ENCODE measurements at places on chromosomes 3 and 15.

- no peak for DNase-seq
These were observed 52.3 kb downstream of the GLB1 start for GRCh38 chr3:33044676-33045075.

- no peak for DNase-seq
These were observed 42.5 kb upstream of the SNRK start for GRCh38 chr3:43243590-43244587.

- DNase-seq = no peak
These were observed 80.8 kb downstream of the MOBP start for GRCh38 chr3:39548282-39548681.

DNA sequence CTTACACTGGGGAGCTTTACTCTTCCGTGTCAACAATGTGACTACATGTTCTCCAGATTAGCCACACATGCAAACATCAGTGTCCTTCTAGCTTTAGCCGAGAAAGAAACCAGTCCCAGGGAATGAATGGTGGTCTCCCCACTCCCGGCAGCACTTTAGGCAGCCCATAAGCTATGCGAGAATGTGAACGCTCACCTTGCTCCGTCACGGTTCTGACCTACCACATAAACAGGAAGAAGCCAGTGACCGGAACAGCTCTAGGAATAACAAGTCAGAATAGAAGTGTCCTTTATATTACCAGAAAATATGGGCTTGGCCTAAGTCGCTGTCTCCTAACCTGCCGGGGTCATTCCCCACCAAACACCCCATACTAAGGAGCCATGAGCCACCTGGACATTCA is 98.0 kb upstream of the ABHD17C start:
- DNase-seq = no peak

GRCh38 chr3:112133626-112134334 is 732 bp upstream of the GCSAM start:
- DNase-seq = no peak

DNA sequence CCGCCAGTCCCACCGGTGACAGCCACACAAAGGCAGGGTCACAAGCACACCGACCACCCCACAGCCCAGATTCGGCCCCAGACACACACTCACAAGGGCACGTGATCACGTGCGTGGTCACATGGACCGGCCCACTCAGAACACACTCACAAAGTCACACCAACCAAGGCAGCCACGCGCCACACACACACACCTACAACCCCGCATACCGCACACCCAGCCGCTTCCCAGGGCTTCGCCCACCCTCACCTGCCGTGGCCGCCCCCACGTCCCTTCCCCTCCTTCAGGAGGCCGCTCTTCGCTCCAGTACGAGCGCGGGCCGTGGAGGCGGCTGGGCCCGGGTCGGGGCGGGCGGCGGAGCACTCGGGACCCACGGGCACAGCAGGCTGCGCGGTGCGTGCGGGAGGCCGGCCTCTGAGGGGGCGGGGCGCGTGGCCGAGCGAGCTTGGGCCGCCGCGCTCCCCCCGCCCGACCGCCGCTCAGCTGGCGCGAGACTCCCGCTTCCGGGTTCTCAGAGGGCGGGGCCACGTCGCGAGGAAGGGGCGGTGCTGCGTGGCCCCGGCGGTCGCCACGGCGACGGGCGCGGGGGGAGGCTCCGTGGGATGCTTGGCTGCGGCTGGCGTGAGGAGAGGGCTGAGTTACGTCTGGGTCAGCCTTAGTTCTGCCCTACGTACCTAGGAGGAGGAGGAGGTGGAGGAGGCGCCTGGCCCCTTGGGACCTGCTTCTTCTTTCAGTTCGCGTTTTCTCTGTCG is at the start of gene SPG21:
Gene SPG21 (minus strand): TSS at position 499 of the 752 bp plus-strand sequence. CDS start 6,345 bp downstream, outside the sequence.
- DNase-seq = peak; percentile 51

DNA sequence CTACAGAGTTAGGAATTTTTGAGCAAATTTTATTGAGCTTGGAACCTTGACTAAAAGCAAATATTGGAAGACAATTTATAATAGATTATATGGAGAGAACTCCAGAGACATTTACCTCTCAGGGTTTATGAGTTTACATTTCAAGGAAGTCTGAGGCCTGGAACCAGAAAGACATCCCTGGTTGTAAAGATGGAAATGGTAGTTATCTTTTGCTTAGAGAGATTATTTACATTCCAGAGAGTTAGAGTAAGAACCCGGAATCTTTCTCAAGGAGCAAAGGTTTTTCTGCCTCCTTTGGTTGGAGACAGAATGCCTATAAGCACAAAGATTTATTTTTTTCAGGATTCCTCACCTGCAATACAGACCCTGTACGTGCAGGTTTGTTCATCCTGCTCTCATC is 458.1 kb downstream of the TBL1XR1 start:
- DNase-seq = no peak

GRCh38 chr3:183327343-183327742 is 74.3 kb downstream of the B3GNT5 start:
- no peak for DNase-seq

DNA sequence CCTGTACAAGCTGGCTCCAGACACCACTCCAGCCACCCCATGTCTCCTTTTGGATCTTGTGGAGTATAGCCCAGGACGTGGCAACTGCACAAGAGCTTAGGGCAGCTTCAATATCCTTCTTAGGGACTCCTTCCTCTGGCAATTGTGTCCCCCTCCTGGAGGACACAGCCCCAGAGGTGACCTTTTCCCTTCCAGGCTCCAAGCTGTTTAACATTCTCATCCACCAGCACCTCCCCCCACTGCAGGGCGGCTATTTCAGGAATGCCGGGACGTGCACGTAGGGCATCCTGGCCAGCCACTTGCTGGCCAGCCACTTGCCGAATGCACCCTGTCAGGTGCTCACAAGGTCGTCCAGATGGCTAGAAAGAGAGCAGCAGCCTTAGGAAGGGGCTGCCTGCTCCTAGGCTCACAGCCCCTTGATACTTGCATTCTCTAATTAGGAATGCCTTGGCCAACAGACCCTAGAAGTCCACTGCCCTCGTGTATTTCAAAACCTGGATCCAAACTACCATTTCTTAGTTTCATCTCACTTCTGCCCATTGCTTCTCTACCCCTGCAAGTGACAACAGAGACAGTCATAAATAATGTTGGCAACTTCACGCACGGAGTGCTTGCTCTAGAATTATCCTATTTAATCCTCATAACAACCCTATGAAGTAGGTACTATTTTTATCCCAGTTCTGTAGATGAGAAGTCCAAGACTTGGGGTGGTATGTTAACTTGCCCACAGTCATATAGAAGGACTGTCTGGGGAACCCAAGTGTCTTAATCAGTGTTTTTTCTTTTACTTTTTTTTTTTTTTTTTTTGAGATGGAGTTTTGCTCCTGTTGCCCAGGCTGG is 24.5 kb upstream of the IDH2 start:
- DNase-seq = no peak

- DNase-seq = no peak
These were observed 59.1 kb downstream of the IQSEC1 start for GRCh38 chr3:13013994-13014754.

GRCh38 chr3:183896610-183897009 is 11.9 kb upstream of the PARL start:
- DNase-seq = no peak

- no peak for DNase-seq
These were observed 4.2 kb downstream of the FURIN start for GRCh38 chr15:90872486-90873184.

- no peak for DNase-seq
These were observed 301.6 kb upstream of the TRIM42 start for GRCh38 chr3:140376136-140376889.

DNA sequence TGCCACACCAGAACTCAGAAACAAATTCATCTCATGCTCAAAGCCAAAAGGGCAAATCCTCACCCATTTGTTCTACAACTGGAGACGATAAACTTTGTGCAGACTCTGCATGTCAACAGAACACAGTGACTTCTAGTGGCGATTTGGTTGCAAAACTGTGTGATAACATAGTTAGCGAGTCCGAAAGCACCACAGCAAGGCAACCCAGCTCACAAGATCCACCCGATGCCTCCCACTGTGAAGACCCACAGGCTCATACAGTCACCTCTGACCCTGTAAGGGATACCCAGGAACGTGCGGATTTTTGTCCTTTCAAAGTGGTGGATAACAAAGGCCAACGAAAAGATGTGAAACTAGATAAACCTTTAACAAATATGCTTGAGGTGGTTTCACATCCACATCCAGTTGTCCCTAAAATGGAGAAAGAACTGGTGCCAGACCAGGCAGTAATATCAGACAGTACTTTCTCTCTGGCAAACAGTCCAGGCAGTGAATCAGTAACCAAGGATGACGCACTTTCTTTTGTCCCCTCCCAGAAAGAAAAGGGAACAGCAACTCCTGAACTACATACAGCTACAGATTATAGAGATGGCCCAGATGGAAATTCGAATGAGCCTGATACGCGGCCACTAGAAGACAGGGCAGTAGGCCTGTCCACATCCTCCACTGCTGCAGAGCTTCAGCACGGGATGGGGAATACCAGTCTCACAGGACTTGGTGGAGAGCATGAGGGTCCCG is 199.7 kb downstream of the AKAP13 start:
- no peak for DNase-seq

- DNase-seq = no peak
These were observed at the start of gene FRMD4B for GRCh38 chr3:69385723-69386555. FRMD4B (minus strand) TSS chr3:69386088; CDS start chr3:69385989, 99 bp downstream.
